ENCODE measurements at places on chromosomes 1 and 21.

DNA sequence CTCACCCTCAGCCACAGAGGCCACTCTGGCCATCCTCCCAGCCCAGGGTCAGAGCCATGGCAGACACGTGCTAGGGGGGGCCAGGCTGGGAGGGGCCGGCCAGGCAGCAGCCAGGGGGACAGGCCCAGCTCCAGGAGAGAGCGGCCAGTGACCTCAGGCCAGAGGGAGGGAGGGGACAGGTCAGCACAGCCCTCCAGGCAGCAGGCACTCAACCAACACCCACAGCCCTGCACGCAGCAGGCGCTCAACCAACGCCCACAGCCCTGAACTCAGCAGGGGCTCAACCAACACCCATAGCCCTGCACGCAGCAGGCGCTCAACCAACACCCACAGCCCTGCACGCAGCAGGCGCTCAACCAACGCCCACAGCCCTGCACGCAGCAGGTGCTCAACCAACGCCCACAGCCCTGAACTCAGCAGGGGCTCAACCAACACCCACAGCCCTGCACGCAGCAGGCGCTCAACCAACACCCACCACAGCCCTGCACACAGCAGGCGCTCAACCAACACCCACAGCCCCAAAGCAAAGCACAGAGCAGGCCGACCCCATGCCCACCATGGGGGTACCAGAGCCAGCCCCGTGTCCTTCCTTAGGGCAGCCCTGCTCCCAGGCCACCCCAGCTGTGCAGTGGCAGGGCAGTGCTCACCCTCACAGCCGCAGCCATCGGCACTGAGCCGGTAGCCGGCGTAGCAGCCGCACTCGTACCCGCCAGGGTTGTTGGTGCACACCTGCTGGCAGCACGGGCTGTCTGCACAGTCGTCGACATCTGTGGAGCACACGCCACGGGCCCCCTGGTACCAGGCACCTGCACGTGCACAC, 55.9 kb downstream of the ARHGEF16 start:
- no peak for DNase-seq

GRCh38 chr1:196075621-196076020, 532.6 kb downstream of the KCNT2 start:
- DNase-seq: no peak

DNA sequence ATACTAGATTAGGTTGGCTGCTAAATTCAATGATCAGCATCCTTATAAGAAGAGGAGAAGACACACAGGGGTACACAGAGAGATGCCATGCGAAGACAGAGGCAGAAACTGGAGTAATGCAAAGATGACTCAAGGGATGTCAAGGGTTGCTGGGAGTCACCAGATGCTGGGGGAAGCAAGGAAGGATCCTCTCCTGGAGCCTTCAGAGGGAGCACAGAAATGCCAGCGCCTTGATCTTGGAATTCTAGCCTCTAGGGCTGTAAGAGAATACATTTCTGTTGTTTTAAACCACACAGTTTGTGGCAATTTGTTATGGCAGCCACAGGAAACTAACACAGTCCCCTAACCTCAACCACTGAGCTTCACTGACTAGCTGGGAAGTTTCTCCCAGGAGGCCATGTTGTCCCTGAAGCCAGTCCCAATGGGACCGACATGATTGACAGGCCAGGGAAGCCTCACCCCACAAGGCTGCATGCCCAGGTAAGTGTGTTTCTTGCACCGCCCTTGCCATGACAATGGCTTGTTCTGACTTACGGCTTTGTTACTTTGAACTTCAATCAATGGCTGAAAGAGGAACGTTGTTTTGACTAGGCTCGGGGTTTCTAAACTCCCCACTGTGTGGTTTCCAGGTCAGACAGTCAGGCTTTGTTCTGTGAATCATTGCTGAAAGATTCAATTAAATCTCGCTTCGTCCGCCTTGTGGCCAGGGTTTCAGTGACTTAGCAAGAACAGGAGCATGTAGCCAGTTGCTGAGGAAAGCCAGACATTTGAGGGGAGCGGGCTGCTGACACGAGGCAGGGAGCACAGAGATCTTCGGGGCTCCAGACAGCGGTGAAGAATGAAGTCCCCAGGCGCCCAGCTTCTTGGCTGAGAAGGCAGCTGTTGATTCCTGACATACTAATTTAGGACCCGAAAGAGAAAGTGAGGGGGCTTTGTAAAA, 62.3 kb downstream of the RUNX1 start:
- DNase-seq: peak; percentile 60

- no peak for DNase-seq
Measured at GRCh38 chr1:228446852-228447251, 30.2 kb upstream of the TRIM17 start.

GRCh38 chr21:45435405-45435981, 30.5 kb downstream of the COL18A1 start:
- no peak for DNase-seq

DNA sequence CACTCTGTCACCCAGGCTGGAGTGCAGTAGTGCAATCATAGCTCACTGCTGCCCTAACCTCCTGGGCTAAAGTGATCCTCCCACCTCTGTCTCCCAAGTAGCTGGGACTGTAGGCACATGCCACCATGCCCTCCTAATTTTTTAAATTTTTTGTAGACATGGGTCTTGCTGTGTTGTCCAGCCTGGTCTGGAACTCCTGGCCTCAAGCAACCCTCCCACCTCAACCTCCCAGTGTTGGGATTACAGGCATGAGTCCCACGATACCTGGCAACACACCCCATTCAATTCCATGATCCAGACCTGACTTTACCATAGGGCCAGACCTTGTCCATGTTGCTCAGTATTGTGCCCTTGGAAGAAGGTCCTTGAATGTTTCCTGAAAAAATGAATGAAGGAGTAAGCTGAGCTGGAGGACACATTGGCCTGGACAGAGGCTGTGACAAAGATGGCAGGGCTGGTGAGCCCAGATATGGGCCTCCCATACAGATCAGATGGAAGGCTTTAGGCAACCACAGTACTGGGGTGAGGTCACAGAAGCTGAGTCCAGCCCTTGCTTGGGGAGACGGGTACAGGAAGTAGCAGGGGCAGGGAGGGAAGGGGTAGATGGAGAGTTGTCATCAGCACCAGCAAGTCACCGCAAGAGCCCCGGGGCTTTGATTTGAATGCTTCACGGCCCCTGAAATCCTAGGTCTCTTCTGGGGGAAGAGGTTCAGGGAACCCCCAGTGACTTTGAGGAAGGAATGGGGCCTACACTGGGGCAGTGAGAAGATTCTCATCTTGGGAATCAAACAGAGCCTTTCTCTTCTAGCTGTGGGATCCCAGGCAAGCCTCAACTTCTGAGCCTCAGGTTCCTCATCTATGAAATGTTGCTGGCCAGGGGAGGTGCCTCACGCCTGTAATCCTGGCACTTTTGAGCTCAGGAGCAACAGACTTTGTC, 40.1 kb upstream of the DMBX1 start:
- DNase-seq: no peak

DNA sequence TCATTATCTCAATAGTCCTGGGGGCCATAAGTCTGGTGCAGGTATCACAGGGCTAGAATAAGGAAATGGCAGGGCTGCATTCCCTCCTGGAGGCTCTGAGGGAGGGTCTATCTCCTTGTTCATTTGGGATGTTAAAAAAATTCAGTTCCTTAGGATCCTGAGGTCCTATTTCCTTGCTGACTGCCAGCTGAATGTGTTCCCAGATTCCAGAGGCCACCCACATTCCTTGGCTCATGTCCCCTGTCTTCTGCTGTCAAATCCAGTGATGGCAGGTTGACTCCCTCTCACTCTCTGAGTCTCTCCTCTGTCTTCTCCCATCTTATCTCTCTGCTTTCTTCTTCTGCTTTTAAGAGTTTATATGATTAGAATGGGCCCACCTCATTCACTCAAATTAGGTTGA, 400.6 kb downstream of the PTPRU start:
- no peak for DNase-seq

GRCh38 chr1:227635596-227635995, 72.2 kb downstream of the ZNF678 start:
- no peak for DNase-seq

GRCh38 chr1:167136191-167136614, 42.3 kb downstream of the STYXL2 start:
- no peak for DNase-seq

- DNase-seq: no peak
Measured at GRCh38 chr1:229253151-229253974, 17.5 kb upstream of the RAB4A start.

DNA sequence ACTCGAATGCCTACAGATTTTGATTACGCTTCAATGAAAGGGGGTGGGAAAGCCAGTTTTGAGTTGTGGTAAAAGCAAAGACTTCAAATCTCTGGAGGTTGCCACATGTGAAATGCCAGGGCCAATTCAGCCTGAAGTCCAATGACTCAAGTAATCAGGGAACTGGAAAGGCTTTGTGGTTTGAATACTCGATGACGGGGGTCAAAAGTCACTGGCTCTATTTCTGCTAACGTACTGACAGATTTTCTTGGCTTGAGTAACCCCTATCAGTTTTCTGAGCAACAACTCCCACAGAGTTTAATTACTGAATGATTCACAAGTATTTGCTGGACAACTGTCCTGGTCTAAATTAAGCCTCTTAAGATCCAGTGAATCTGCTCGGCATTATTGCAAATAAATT, 152.2 kb downstream of the SIPA1L2 start:
- no peak for DNase-seq

GRCh38 chr1:40774266-40774998, 9.2 kb upstream of the KCNQ4 start:
- peak; percentile 63 for DNase-seq

- no peak for DNase-seq
Measured at GRCh38 chr21:18161841-18162240, 82.8 kb upstream of the CHODL start.

GRCh38 chr21:38759413-38759812, 46.3 kb upstream of the ETS2 start:
- no peak for DNase-seq

DNA sequence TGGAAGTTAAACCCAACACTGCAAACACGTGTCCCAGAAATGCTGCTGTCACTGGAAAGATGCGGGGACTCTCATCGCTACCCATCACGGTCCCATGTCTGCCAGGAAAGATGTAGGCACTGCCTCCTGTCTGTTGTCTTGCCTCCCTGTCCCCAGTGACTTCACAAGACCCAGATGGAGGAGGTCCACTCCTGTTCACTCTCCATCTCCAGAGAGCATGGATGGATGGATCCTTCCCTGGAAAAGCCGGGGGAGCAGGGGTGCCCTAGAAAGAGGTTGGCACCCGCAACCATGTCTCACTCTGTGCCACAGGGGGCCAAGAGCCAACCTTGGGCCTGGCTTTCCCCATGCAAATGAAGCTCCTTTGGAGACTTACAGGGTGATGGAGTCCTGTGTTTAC, 135.5 kb downstream of the GLIS1 start:
- DNase-seq: no peak

- DNase-seq: no peak
Measured at GRCh38 chr1:162470216-162470615, 27.4 kb upstream of the UHMK1 start.

DNA sequence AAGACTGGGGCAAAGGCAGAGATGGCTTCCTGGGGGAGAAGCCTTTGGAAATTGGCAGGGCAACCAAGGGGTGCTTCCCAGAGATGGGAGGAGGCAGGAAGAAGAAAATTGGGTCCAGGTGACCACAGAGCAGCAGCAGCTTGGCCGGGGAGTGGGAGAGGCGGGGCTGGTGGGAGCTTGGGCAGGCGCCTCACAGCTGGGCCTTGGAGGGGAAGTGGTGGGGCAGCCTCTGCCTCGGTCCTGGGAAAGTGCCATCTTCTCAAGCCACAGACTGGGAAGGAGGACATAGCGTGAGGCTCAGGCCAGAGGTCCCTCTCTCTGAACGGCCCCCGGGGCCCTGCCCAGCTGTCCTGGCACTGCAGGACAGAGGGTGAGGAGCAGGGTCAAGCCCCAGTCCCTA, 24.0 kb upstream of the WASF2 start:
- no peak for DNase-seq

GRCh38 chr1:29767769-29768425, 531.6 kb downstream of the PTPRU start:
- no peak for DNase-seq

- peak; percentile 26 for DNase-seq
Measured at GRCh38 chr1:174769961-174770549, 229.7 kb upstream of the CACYBP start.

DNA sequence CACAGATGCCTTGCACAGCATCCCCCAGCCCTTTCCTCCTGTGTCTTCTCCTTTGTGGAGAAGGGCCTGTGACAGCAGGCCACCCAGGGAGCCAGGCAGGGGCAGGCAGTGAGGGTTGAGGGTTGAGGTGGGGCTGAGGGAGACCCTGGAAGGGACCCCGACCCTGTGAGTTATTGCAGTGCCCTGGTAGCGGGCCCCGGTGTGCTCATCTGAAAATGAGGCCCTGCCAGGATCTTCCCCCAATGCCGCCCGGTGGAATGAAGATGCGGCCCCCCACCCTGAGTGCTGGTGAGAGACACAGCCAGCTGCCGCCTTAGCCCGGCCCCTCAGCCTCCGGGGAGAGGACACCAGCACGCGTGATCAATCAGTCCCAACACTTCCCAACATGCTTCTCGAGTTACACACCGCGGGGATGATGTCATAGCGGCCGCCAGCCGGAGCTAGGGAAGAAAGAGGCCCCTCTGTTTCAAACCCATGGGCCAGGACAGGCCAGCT, 36.2 kb upstream of the ACTRT2 start:
- DNase-seq: no peak

- DNase-seq: no peak
Measured at GRCh38 chr21:44522753-44523204, 17.2 kb downstream of the KRTAP10-1 start.

DNA sequence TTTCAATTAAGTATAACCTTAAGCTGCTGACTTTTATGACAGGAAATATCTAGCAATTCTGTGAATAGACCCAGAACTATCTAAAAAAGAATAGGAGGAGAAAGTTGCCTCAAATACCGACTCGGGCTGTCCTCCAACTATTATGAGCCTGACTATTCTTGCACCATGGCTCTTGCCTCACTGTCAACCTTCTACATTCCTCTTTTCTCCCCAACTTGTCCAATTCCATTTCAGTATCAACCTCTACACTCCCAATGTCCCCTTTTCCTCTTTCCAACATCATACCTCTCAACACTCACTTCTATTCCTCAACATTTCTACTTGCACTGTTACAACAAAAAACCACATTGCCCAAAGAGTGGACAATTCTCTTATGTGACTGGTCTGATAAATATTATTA, 2.3 kb downstream of the ZZZ3 start:
- no peak for DNase-seq

DNA sequence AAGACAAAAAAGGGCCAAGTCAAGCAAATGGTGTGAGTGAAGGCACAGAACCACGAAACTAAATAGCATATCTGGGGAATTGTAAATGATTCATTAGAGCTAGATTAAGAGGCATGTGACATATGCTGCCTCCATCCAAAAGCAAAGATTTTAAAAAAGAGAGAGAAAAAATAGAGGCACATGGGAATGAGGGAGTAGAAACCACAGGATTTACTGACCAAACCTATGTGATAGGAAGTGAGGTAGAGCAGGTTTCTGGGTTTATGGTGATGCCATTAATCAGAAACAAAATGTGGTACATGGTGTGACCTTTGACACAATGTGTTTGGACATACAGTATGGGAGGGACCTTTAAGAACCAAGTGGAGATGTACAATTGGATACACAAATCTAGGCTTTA, 13.6 kb downstream of the C1orf52 start:
- DNase-seq: no peak

- DNase-seq: no peak
Measured at GRCh38 chr1:91804546-91805023, 81.4 kb downstream of the TGFBR3 start.

Measured in GM13977 (cell line).